NCI-H2029 (cell line): ENCODE measurements at places on chromosomes 4 and X.
A peak's percentile ranks its signal among the peaks of the same experiment; 100 is the strongest.

DNA sequence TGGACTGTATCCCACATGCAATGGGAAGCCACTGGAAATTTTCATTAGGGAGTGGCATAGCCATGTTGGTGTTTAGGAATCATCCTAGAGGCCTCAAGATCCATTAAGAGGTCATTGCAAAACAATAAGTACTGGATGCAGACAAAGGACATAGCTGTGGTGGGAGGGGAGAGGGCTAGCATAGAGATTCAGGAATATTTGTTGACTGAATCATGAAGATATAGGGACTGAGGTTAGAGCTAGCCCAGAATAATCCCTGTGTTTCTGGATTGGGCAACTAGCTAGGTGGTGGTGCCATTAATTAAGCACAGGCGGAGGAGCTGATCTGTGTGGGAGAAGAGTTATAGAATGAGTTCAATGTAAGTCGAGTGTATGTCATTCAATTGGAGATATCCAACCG is 135.0 kb downstream of the RAB28 start:
- no peak for DNase-seq

DNA sequence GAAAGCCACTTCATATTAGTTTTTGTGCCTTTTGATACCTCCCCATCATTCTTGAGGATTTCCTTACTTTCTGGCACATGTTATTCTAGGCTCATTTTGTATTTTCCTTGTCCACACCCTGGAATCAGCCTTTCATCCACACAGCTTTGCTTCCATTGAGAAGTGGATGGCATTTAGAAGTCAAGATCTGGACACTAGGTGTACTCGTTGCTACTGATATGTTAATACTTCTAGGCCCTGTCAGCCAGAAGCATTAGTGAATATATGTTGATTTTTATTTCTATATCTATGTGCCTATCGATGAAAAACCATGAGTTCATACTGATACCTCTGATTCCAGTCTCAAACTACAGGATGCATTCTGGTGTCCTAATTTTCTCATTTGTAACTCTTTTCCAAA is 73.2 kb downstream of the ARHGAP24 start:
- DNase-seq, result no peak

- no peak for DNase-seq
Measured at GRCh38 chr4:153495480-153496193, 29.5 kb downstream of the TMEM131L start.

GRCh38 chr4:141417387-141417786 is 196.7 kb downstream of the ZNF330 start:
- DNase-seq, result no peak

GRCh38 chr4:159764343-159764952 is 661.6 kb downstream of the RAPGEF2 start:
- no peak for DNase-seq

- DNase-seq, result no peak
Measured at GRCh38 chrX:133308499-133308897, 90.3 kb upstream of the TFDP3 start.

DNA sequence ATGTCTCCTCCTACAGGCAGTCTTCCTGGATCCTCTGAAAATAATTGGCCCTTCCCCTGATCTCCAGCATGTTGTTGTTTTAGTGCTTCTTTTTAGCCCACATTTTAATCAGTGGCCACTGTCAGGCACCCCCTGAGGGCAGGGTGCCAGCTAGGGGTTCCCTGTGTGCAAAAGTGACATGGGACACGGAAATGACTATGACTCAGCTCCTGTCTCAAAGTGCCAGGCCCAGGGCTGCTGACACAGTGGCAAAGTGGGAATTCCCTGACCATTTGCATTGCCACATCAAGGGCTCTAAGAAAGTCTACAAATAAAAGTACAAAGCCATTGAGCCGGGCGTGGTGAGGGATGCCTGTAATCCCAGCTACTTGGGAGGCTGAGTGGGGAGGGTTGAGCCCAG is 24.8 kb downstream of the HMX1 start:
- no peak for DNase-seq

GRCh38 chrX:12548746-12549145 is 242.5 kb upstream of the PRPS2 start:
- no peak for DNase-seq

GRCh38 chr4:38565271-38566199 is 98.5 kb upstream of the KLF3 start:
- peak; percentile 69 for DNase-seq

DNA sequence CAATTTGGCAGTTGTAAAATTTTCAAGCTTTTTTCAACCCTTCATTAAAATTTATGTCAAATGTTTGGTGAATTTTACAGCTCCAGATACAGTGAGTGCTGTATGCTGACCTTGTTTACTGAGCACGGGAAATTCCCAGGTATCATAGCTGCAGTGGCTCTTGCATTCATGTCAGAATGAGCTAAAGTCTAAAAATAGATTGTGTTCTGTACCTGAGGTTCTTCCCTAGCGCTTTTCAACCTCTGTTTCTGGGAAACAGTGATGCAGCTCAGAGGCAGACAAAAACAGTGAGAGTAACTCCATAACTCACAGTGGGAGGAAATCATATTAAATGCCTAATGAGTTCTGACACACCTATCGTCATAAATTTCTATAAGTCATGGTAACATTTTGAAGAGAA is 393.8 kb upstream of the GNPDA2 start:
- DNase-seq, result no peak

DNA sequence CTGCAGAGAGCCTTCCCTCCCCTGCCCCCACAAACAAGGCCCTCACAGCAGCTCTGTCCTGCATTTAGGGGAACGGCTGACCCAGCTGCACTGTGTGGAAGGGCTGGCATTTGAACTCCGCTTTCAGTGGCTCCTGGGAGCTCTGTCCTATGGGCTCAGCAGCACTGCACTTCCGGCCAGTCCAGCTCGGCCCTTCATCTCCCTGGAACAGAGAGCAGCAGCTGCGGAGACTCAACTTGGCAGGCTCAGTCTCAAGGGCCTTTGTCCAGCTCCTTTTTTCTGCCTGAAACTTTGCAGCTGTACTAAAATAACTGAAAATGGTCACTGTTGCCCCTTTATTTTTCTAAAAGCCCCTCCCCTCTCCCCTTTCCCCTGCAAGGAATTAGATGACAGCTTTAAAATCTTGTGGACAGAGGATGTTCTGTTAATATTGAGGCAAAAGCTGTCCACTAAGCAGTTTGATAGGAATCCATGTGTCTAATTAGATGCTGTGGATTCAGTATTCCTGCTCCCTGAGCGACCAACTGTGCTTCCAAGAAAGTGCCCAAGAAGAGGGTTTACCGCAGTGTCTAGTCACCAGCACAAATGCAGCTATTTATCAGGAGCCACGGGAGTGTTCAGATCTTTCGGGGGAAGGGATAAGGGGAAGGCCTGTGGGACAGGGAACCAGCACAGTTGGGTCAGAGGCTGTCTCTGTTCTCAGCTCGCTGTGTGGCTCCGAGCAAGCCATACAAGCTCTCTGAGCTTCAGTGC is 133.1 kb downstream of the AFAP1 start:
- no peak for DNase-seq

DNA sequence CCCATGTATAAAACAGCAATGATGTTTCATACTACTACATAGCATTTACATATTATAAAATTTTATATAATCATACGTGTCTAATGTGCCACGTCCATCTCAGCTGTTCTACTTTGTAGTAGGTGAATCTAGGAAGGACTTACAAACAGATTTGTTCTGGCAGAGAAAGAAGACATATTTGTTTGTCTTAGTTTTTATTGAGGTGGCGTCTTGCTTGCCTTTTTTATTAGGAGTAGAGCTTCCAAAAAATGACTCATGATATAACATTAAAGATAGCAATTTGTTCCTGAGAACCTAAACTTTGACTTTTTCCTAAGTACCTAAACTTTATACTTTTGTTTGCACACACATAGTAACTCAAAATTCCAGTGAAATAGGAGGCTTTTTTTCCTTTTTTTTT is 64.6 kb downstream of the CLDN22 start:
- no peak for DNase-seq

- DNase-seq, result no peak
Measured at GRCh38 chrX:42519666-42520231, 258.2 kb downstream of the PPP1R2C start.

GRCh38 chr4:145731028-145731427 is 51.1 kb downstream of the C4orf51 start:
- DNase-seq, result peak; percentile 67

DNA sequence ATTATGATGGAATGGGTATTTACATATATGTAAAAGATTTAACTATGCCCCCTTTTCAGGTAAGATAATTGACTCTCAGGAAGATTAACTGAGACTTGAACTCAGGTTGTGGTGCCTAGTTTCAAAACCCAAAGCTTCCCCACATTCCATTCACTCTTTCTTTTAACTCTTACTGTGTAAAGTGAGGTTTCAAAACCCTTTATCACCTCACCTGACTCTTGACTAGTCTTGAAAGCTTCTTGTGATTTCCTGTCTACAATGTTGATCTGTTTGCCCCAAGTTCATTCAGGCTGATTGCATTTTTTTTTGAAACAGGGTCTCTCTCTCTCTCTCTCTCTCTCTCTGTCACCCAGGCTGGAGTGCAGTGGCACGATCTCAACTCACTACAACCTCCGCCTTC is 40.5 kb upstream of the RAPGEF2 start:
- no peak for DNase-seq

- no peak for DNase-seq
Measured at GRCh38 chr4:81398379-81398778, 73.3 kb downstream of the RASGEF1B start.

DNA sequence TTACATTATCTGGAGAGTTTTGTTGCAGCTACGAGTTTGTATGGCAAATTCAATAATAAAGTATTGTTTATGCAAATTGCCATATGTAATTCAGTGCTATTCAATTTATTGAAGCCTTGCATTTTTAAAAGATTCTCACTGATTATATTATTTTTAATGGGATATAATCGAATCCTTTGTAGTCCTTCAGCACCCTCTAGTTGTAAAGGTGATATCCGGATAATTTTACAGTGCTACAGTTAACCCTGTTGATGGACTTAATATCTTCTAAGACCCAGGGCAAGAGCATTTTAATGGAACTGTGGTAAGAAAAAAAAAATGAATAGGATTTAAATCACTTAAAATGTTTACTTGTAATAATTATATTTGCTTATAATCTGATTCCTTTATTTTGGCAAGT is 48.5 kb upstream of the GRIA2 start:
- DNase-seq, result no peak

DNA sequence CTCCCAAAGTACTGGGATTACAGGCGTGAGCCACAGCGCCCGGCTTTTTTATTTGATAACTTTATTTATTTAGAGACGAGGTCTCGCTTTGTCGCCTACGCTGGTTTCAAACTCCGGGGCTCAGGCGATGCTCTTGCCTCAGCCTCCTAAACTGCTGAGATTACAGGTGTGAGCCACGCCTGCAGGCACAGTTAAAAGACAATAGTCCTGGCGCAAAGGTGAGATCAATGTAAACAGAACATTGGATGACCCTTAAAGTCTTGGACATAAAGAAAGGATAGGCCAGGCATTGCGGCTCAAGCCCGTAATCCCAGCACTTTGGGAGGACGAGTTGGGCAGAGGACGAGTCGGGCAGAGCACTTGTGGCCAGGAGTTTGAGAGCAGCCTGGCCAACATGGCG is 2.8 kb upstream of the TXLNG start:
- no peak for DNase-seq

DNA sequence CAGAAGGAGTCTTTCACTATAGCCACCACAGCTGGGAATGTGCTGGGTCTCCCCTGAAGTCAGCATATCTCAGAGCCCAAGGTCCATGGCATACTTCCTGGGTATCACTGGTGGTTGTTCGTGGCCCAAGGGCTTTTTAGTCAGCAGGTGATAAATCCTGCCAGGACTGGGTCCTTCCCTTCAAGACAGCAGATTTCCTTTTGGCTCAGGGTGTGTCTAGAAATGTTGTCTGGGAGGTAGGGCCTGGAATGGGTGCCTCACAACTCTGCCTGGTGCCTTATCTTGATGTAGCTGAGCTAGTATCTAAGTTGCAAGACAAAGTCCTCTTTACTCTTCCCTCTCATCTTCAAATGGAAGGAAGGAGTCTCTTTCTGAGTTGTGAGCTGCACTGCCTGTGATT is 102.4 kb upstream of the TMLHE start:
- no peak for DNase-seq

GRCh38 chrX:68932611-68933010 is 103.8 kb downstream of the EFNB1 start:
- no peak for DNase-seq

GRCh38 chrX:45788315-45788714 is 587.6 kb upstream of the DIPK2B start:
- DNase-seq, result no peak

DNA sequence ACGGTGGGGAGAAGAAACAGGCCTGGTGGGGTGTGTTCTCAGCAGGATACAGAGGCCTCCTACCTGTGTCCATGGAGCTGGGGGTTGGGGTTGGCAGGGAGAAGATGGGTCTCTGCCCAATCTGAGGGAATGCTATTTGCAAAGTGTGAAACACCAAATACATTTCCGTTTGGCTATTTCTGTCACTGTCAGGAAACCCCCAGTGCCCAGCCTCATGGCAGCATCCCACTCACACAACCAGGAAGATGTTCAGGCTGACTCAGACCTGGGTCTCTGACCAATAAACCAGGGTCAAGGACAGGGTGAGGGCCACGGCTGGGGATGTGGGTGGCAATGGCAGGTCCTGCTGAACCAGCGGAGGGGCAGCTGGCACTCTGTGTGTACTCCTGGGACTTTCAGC is 41.3 kb downstream of the BCOR start:
- no peak for DNase-seq

DNA sequence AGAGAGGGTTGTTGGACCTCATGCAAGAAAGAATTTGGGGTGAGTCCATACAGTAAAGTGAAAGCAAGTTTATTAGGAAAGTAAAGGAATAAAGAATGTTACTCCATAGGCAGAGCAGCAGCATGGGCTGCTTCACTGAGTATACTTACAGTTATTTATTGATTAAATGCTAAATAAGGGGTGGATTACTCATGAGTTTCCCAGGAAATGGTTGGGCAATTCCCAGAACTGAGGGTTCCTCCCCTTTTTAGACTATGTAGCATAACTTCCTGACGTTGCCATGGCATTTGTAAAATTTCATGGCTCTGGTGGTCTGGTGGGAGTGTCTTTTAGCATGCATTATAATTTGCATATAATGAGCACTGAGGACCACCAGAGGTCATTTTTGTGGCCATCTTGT is 16.7 kb downstream of the PPP4R3C start:
- DNase-seq, result no peak

- DNase-seq, result no peak
Measured at GRCh38 chr4:2462992-2463762, 5.7 kb upstream of the RNF4 start.

- DNase-seq, result no peak
Measured at GRCh38 chr4:137543198-137543597, 10.9 kb upstream of the PCDH18 start.

DNA sequence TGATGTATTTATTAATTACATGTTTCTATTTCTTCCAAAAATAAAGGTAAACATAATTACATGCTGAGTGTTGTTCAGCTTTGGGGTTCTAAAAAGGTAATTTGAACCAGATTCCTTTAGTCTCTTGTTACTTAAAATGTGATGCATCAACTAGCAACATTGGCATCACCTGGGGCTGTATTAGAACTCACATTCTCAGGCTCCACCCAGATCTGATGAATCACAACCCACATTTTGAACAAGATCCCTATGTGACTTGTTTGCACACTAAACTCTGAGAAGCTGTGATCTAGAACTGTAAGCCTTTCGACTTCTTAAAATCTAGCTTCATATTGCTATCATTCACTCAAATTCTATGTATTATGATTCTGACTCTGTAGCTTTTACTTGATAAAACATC is 23.0 kb upstream of the HS3ST1 start:
- DNase-seq, result no peak
